Activated CD8-positive, alpha-beta T cell treated with anti-CD3 and anti-CD28 coated beads for 36 hours (primary cell): ENCODE measurements at places on chromosomes 16 and 17. TPM values are rescaled to one million over a fixed set of nuclear protein-coding genes. Genes with fewer than 3 reads are reported as not detected.

- DNase-seq = no peak
- no peak overlapping the region for H3K4me3 ChIP-seq
- no peaks in the 10 kb centered on the region for H3K36me3 ChIP-seq
- H3K27ac ChIP-seq = no peak overlapping the region
These were observed 172.3 kb upstream of the IRX3 start for GRCh38 chr16:54458923-54459322.

DNA sequence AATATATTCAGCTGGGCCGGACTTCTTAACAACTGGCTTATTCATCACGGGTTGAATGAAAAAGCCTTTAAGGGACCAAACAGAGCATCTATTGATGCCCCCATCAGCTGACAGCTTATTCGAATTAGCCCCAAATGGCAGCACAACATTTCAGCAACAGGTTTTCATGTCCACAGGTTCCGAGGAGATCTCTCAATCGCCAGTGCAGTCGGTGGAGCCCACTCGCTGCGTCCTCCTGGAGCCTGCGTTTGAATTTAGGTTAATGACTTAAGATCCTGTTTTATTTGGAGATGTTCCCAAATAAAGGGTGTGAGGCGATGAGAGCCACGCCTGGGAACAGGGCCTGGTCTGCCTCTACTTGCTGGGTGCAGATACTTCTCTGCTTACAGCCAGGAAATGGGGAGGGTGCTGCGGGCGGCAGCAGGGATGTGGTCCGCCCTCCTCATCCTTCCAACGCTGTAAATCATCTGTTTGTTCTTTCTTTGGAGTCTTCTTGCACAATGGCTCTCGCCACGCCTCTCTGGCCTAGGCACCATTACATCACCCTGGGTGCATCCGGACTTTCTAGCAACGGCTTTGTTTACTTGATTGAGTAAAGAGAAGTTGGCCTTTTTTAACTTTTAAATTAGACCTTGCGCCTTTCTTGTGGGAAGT lies 22.6 kb downstream of the NDE1 start:
- peak overlapping the region; percentile 60 for H3K4me3 ChIP-seq
- H3K27ac ChIP-seq = peak overlapping the region; percentile 94

DNA sequence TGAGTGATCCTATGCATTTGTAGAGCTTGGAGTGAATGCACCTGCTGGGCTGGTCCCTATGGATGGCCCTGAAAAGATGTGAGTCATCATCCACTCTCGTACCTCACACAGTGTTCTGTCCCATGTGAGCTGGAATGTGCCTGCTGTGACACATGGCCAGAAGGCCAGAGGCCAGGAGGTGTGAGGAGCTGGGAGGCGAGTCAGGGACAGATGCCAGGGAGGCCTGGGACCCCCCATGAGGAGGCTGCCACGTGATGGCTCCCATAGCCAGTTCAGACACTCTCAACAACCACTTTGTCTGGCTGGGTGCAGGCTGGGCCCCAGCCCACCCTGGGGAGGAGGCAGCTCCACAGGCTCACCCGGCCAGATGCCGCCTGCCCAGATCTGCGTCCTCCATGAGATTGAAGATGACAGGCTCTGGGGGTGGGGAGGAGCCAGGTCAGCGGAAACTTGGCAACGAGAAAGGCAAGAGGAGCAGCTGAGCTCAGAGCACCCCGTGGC lies 168.8 kb downstream of the C16orf78 start:
- no peaks in the 10 kb centered on the region for H3K27me3 ChIP-seq
- no peak for DNase-seq
- no peak overlapping the region for H3K27ac ChIP-seq

Gene ACE
- total RNA-seq = 0.51 TPM

- H3K27ac ChIP-seq = peak overlapping the region; percentile 82
- H3K4me1 ChIP-seq = peaks cover 16% of the 10 kb centered on the region
- no peak for DNase-seq
- no peak overlapping the region for H3K4me3 ChIP-seq
- H3K36me3 ChIP-seq = no peaks in the 10 kb centered on the region
- no peaks in the 10 kb centered on the region for H3K27me3 ChIP-seq
These were observed 177.9 kb downstream of the SEC14L1 start for GRCh38 chr17:77318491-77319210.

Gene CACNG1
- not detected for total RNA-seq

DNA sequence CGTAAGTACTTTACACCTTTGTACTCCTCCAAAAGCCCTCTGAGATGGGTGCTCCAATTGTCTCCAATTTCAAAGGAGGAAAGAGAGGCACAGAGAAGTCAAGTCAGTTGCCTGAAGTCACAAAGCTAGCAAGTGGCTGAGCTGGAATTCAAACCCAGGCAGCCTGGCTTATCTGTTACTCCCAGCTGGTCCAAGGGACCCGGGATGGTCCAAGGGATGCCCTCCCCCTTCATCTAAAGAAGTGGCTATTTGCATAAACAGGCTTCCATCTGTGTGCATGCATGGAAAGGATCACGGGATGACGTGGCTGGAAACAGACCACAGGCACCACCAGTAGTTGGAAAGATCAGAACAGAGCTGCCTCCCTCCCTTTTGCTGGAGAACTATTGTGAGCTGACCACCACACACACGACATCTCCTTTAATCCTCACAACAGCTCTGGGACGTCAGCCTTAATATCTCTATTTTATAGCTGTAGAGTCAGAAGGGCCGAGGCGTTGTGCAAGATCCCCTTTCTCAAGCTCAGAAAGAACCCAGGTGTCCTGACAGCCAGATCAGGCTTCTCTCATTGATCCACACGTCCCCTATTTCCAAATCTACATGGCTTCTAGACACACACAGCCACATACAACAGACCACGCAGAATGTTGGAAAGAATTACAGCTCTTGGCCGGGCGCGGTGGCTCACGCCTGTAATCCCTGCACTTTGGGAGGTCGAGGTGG lies 10.9 kb upstream of the COL1A1 start:
- no peak overlapping the region for H3K27ac ChIP-seq
- peaks cover 22% of the 10 kb centered on the region for H3K4me1 ChIP-seq
- H3K27me3 ChIP-seq = peaks cover 32% of the 10 kb centered on the region
- DNase-seq = no peak

GRCh38 chr16:88196471-88197400 lies 186.0 kb upstream of the ZNF469 start:
- no peaks in the 10 kb centered on the region for H3K36me3 ChIP-seq
- H3K27me3 ChIP-seq = peaks cover 2% of the 10 kb centered on the region
- peaks cover 3% of the 10 kb centered on the region for H3K4me1 ChIP-seq
- no peak for DNase-seq
- H3K4me3 ChIP-seq = no peak overlapping the region
- no peak overlapping the region for H3K27ac ChIP-seq

DNA sequence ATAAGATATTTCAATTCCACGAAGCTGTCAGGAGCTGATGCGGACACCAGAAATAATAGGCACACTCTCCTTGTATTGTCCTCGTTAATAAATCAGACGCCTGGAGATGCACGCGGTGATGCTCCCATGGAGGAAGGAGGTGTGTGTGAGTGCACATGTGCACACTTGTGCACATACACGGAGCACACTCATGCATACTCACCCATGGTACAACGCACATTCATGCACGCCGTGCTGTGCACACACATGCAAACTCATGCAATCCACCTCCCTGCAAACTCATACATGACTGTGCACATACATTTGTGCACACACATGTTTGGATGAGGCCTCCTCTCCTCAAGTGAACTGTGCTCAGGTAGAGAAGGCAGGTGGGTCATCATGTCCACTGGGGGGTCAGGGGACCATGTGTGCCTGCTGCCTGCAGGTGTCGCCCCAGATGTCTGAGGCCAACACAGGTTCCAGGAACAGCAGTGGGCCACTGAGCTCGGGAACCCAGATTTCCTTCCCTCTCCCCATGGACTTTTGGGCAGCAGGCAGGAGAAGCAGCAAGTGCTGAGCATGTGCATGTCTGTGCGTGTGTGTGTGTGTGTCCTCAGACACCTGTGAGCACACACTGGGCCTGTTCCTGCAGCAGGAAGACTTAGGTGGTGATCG lies 165.3 kb downstream of the SDK2 start:
- peaks cover 4% of the 10 kb centered on the region for H3K4me1 ChIP-seq
- H3K36me3 ChIP-seq = no peaks in the 10 kb centered on the region
- DNase-seq = no peak
- H3K4me3 ChIP-seq = no peak overlapping the region
- no peak overlapping the region for H3K27ac ChIP-seq

Gene KRTAP1-5
- total RNA-seq = not detected

Gene LRRC37A3
- total RNA-seq = 4.8 TPM

DNA sequence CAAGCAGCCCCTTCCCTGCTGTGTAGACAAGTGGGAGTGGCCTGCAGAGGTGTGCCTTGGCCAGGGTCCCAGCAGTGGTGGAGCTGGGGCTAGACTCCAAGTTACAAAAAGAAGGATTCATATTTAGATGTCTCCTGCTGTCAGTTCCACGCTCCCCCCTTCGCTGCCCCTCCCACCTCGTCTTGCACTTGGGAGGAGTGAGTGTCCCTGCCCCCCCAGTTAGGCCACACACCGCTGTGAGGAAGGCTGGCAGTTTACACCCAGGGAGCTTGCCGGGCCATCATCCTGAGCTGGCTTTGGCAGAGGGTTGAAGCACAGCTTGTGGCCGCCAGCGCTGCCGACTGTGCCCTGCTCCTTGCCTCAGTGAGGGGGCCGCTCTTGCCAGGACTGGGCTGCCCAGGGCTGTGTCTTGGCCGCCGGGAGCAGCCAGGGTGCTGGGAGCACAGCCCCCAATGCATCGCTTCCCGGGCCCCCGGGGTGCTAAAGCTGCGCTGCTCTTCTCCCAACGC lies 44.3 kb downstream of the ELAC2 start:
- no peak overlapping the region for H3K27ac ChIP-seq
- H3K4me3 ChIP-seq = no peak overlapping the region
- peaks cover 39% of the 10 kb centered on the region for H3K27me3 ChIP-seq
- H3K4me1 ChIP-seq = no peaks in the 10 kb centered on the region
- DNase-seq = no peak

- no peaks in the 10 kb centered on the region for H3K4me1 ChIP-seq
- DNase-seq = no peak
- no peaks in the 10 kb centered on the region for H3K27me3 ChIP-seq
- no peaks in the 10 kb centered on the region for H3K36me3 ChIP-seq
- H3K27ac ChIP-seq = no peak overlapping the region
- no peak overlapping the region for H3K4me3 ChIP-seq
These were observed 288.9 kb upstream of the CDH11 start for GRCh38 chr16:65410801-65411200.

DNA sequence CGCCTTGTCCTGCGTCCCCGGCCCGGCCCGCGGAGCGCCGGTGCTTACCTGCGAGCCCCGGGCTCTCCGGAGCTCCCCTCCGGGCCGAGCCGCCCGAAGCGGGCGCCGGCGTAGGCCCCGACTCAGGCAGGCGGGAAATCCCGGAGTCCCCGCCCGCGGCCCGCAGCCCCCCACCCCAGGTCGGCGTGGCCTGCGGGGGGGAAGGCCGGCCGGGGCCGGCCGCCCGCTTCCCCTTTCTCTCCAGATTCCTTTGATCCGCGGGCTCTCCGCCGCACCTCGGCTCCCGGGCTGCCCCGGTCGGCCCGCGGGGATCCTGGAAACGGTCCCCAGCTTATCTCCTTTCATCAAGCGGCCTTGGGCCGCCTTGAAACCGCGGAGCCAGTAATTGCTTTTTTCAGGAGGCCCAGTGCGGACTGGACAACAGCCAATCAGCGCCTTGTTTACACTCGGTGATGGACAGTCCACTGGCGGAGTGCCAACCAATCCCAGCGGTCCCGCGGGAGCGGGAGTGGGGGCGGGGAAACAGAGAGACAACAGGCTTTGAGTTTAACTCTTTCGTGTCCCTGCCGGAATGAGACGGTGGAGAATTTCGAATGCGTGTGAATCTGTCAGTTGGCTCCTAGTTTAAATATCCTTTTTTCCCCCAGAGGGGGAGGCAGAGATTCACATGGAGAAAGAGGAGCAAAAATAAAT lies 1.4 kb upstream of the BAHCC1 start:
- peak; percentile 86 for DNase-seq
- no peak overlapping the region for H3K27ac ChIP-seq
- H3K4me1 ChIP-seq = peaks cover 19% of the 10 kb centered on the region
- H3K27me3 ChIP-seq = peaks cover 57% of the 10 kb centered on the region
- no peaks in the 10 kb centered on the region for H3K36me3 ChIP-seq

Gene B3GNT9
- total RNA-seq = 2.1 TPM

- DNase-seq = peak; percentile 41
- H3K4me3 ChIP-seq = no peak overlapping the region
- H3K27me3 ChIP-seq = no peaks in the 10 kb centered on the region
- no peak overlapping the region for H3K27ac ChIP-seq
These were observed 12.1 kb downstream of the ABCA9 start for GRCh38 chr17:69048634-69049033.

- no peak for DNase-seq
- no peak overlapping the region for H3K27ac ChIP-seq
- no peaks in the 10 kb centered on the region for H3K36me3 ChIP-seq
- H3K4me3 ChIP-seq = no peak overlapping the region
These were observed 3.5 kb upstream of the ADGRG1 start for GRCh38 chr16:57624806-57625500.

DNA sequence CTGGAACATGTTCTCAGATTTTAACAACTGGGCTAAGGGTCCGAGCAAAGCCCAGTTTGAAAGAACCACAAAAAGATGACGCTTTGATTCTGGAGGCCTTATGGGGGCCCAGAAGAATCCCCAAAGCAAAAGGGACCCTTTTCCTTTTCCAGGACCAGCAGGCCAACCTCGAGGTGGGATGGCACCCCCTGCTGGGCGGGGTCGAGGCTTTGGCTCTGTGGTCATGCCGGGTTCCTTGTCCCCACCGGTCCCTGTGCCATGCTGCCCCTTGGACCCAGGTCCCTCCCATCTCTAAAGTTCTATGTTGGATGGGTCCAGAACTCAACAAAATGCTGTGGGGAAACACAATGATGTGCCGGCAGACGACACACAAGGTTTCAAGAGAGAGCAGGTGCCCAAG lies 30.9 kb downstream of the TMEM204 start:
- no peaks in the 10 kb centered on the region for H3K36me3 ChIP-seq
- no peak overlapping the region for H3K27ac ChIP-seq
- peak; percentile 42 for DNase-seq
- H3K4me3 ChIP-seq = no peak overlapping the region
- H3K4me1 ChIP-seq = peaks cover 26% of the 10 kb centered on the region
- no peaks in the 10 kb centered on the region for H3K27me3 ChIP-seq

Gene PRSS8
- total RNA-seq = not detected

DNA sequence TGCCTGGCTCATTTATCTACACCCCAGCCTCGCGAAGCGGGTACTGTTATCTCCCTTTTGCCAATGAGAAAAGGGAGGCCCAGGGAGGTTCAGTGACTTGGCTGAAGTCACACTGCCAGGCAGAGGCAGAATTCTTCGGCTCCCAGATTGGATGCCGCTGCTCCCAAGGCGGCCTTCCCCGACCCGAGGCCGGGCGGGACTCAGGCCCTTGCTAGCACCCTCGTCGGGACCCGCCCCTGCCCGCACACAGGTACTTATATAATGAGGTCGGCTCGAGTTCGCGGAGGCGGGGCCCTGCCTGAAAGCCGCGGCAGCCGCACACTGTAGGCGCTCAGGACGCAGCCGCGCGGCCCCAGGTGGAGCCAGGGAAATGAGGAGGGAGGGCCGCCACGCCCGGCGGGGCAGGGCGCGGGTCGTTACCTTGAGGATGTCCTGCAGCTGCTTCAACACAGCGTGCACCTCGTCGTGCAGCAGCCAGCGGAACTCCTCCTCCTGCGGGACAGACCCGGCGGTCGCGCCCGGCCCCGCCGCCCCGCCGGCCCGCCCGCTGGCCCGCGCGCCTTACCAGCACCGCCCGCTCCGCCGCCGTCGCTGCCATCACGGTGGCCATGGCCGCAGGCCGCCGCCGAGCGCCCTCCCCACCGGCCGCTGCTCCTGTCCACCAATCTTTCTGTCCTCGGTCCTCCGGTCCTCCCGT lies at the start of gene ROGDI:
Gene ROGDI (minus strand): TSS at position 672 of the 697 bp plus-strand sequence. CDS start 62 bp downstream, at position 610.
- peaks cover 13% of the 10 kb centered on the region for H3K4me1 ChIP-seq
- no peaks in the 10 kb centered on the region for H3K27me3 ChIP-seq
- peak; percentile 84 for DNase-seq
- peak within 1 kb of the TSS; percentile 75 for H3K4me3 ChIP-seq
- H3K27ac ChIP-seq = peak within 1 kb of the TSS; percentile 64

Gene TP53TG3C
- not detected for total RNA-seq
